T-helper 17 cell (primary cell): ENCODE measurements at places on chromosomes 11 and 22.
A peak's percentile ranks its signal among the peaks of the same experiment; 100 is the strongest.

- DNase-seq, result peak; percentile 63
Measured at GRCh38 chr11:3341298-3341697, 37.6 kb downstream of the ZNF195 start.

DNA sequence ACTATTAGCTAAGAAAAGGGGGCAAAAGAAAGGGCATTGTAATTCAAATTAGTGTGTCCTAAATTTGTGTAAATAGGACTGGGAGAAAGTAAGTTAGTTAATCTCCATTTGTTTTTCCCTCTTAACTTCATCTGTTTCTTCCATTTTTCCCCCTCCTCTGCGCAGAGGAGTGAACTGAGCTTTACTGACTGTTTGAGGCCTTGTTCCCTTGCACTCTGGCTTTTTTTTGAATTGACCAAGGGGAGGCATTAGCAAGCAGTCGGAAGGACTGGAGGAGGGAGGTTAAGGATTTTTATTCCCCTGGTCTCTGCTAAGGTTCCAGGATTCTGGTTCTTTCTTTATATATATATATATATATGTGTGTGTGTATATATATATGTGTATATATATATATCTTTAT is 15.2 kb upstream of the FANCF start:
- no peak for DNase-seq

- no peak for DNase-seq
Measured at GRCh38 chr11:96524475-96524874, 134.7 kb downstream of the JRKL start.

- no peak for DNase-seq
Measured at GRCh38 chr11:64763526-64764039, 3.8 kb upstream of the PYGM start.

GRCh38 chr11:15114501-15115475 is at the start of gene INSC:
TSS of gene INSC (plus strand) at chr11:15114923. CDS start at chr11:15149175, 34,252 bp downstream.
- no peak for DNase-seq

GRCh38 chr22:17955590-17956379 is 68.6 kb downstream of the MICAL3 start:
- DNase-seq, result no peak

GRCh38 chr11:111565114-111565720 is 24.7 kb downstream of the LAYN start:
- DNase-seq, result no peak

DNA sequence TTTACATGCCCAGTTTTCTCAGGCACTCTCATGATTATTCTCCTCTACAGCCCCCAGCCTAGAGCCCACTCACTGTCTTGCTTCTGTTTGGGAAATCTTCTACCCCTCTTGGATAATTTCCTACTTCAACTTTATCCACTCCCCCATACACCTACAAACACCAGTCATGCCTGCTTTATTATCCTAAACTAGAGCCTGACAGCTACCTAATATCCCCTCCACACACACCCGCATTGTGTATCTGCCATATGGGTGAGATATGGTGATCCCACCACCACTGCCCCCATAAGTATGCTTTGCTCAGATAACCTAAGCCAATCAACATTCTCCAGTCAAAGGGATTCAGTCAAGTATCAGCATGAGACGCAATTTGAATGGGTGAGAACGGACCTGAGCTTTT is 15.3 kb upstream of the FJX1 start:
- no peak for DNase-seq

GRCh38 chr11:73495731-73496130 is 102.2 kb downstream of the FAM168A start:
- no peak for DNase-seq

DNA sequence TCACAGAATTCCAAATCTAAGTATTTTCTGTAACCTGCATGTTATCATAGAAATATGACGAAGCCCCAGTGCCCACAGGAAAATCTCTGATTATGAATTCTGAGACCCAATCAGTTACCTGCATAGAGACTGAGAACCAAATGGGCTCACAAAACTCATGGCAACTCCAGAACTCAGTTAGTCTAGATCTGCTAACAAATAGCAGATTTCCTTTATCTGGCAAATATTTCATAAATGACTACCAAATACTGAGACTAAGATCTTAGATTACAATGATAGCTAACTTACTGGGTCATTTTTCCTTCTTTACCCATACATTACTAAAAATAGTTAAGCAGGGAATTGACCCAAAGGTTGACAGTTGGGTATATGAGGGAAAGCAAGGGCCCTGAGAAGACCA is 228.1 kb upstream of the FAT3 start:
- no peak for DNase-seq

GRCh38 chr11:62073061-62073460 is 50.8 kb upstream of the INCENP start:
- no peak for DNase-seq

DNA sequence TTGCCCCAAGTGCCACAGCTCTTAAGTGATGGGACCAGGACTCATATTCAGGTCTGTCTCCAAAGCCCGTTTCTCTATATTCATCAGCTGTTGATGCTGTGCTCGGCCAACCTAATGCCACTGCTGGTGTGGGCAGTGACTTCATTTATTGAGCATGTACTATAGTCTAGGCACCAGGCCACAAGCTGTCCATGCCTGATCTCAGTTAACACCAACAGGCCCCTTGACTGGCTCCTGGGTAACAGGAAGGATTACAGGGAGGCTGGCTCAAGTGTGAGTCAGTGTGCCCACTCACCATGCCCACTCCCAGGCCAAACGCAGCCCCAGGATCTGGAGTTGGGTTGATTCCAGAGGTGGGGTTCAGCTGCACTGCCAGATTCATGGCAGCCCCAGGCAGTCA is 8.6 kb upstream of the CRYBB2 start:
- no peak for DNase-seq

GRCh38 chr22:23233084-23233531 is 52.8 kb downstream of the BCR start:
- DNase-seq, result no peak

GRCh38 chr11:23078289-23078971 is 218.2 kb upstream of the CCDC179 start:
- no peak for DNase-seq

- no peak for DNase-seq
Measured at GRCh38 chr11:78782725-78783124, 208.1 kb upstream of the NARS2 start.

- no peak for DNase-seq
Measured at GRCh38 chr11:11293798-11294550, 59.1 kb downstream of the CSNK2A3 start.

DNA sequence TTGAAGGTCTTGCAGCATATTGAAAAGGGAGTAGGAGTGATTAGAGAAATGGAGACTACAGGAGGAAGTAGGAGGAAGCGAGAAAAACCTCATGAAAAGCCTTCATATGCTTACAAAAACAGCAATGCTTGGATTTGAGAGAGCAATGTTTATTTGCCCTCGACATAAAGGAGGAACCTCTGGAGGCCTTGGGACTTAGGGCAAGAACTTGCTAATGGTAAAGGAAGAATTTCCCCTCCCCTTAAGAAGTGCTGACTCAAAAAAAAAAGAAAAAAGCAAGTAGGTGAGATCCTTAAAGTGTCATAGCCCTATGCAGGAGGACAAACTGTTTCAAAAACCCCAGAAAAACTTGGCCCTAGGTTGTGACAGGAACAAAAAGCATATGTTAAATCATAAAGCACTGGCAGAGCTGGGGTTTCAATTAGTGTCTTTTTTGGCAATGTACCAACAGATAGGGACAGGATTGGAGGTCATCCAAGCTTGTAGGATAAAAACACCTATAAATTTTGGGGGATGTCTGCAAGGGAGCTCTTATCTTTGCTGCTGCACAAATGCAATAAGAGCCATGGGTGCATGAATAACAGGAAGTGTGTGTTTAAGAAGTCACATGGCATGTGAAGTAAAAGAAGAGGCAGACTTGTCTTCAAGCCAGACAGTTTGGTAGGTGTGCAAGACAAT is 4.9 kb downstream of the GLYAT start:
- DNase-seq, result no peak

DNA sequence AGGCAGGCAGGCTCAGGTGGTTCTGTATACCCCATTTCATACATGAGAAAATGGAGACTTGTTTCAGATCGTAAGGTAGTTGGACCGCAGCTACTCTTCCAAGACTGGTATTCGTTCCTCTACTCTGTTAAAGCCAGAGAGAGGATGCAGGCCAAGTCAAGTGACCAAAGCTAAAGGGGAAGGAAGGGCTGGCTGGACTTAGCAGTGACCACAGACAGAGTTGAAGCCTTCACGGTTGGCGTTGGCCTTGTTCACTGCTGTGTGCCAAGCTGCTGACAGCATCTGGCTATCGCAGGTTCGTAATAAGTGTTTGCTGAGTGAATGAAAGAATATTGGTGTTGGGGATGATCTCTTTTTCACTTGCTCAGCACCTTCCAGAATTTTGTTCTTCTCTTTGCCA is 64.2 kb downstream of the PTPRJ start:
- DNase-seq, result no peak

DNA sequence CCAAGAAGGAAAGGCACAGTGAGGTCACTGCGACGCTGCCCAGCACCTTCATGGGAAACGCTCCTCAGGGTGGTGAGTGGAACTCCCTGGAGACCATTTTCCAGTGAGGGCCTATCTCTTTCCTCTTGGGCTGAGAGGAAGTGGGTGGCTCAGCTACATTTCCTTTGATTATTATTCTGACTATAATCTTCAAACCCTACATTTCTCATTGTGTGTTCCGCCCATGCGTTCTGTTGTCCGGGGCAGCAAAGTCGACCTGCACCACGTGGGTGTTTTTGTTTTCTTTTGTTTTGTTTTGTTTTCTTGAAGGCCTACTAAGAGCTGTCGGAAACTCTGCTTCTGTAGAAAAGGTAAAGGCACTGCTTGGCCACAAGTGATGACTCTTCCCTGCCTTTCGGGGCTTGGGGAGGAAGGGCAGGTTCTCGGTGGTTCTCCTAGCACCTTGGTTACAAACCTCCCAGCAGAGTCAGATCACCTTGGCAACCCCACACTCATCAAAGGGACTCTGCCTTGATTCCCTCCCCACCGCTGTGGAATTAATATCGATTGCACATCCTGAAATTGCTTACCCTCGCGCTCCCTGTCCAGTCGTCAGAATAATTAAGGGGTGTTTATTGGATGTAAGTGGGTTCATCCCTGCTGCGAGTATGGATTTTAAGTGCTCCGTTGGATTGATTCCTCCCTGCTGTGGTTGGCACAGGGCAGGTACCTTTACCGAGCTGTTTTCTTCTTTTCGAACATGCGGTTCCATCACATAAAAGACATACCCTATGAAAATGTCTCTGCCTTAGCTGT is 7.3 kb downstream of the PARVB start:
- DNase-seq, result no peak

- DNase-seq, result no peak
Measured at GRCh38 chr11:106477776-106478175, 400.3 kb downstream of the AASDHPPT start.

DNA sequence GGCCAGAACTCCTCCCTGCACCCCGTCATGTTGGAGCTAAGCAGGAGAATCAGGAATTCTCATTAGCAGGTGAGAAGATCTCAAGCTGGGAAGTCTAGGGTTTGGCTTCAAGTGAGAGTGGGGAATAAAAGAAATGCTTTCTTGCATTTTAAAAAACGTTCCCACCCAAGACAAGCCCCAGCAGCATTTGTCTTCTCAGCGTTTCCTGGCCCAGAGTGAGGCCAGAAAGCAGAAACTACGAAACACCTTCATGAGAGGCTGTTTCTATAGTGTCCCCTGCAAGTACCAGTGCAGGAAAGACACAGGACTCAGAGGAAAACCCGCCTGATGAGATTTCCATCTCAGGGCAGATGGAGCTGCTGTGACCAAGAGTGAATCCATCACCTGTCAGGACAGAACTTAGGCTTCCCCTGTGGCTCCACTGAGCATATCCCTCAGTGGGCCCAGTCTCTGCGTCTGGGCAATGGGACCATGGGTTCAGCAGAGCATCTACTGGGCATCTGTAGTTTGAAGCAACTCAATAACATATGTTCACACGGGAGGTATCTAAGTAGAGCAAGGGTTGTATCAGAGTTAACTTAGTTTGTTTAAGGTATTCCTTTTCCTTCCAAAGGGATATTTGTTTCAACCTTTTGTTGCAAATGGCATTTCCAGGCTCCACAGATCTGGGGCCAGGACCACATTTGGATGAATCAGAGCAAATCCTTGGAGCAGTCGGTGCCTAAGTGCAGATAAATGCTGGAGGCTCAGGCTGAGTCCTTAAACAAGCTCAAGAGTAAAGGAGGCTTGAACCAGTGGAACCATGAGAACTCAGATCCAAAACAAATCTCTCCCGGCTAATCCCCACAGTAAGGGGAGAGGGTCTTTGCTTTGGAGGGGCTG is 548.3 kb downstream of the MIAT start:
- no peak for DNase-seq

DNA sequence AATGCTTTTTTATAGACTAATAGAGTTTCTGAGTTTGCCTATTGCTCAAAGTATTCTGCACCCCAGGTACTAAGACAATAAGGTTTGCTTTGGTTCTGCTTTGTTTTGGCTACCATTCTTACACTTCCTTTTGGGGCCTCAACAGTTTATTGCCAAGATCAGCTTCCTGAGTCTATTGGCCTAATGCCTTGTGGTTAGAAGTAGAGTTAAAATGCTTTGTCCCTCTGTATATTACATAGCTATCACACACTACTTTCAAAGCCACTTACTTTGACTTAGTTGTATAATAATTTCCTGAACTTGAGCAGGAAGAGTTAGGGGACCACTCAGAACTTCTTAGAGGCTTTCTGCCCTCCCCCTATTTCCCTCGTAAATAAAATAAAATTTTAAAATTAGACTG is 96.5 kb downstream of the DLG2 start:
- no peak for DNase-seq

DNA sequence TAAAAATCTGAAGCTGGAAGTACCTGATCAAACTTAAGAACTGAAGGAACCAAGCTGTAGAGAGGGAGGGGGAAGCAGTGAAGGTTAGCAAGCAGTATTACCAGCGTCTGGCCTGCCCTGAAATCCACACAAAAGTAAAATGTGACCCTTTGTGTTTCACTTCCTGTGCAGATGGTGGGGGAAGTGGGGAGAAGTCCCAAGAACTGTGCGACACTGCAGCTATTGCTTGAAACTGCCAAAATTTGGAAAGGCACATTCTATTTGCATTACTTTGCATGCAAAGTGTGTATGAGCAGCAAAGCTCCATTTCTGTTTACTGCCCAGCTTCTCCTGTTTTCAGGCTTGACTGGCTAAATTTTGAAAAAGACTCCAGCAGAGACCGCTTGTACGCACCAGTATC is 72.1 kb upstream of the BMAL1 start:
- DNase-seq, result no peak

DNA sequence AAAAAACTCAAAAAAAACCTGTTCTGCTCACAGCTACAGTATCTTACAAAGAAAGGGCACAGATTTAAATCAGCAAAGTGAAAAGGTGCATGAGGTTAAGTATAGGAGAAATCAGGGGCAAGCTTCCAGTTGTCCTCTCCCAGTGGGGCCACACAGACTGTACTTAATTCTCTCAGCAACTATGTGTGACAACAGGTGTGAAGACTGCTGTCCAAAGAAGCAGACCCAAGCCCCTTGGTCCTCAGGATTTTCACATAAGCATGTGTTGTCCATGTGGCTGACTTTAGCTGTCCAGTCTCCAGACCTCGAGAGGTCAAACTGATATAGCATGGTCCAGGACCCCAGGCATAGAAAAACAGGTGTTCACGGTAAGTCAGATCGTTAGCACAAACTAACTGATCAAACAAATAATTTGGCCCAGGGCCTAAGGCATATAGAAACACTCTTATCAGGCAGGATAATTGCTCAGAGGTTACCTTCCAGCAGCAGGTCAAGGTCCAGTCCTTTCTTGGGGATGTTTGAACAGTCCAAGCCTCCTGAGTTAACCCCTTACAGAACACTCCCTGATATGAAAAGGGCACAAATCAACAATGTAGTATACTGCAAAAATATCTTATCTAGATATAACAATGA is 21.1 kb upstream of the CSTF3 start:
- DNase-seq, result no peak
